Vagina (tissue), 2 donors: ENCODE measurements at places on chromosomes 2 and 18. TPM values are rescaled to one million over a fixed set of nuclear protein-coding genes. Genes with fewer than 3 reads are reported as not detected.

DNA sequence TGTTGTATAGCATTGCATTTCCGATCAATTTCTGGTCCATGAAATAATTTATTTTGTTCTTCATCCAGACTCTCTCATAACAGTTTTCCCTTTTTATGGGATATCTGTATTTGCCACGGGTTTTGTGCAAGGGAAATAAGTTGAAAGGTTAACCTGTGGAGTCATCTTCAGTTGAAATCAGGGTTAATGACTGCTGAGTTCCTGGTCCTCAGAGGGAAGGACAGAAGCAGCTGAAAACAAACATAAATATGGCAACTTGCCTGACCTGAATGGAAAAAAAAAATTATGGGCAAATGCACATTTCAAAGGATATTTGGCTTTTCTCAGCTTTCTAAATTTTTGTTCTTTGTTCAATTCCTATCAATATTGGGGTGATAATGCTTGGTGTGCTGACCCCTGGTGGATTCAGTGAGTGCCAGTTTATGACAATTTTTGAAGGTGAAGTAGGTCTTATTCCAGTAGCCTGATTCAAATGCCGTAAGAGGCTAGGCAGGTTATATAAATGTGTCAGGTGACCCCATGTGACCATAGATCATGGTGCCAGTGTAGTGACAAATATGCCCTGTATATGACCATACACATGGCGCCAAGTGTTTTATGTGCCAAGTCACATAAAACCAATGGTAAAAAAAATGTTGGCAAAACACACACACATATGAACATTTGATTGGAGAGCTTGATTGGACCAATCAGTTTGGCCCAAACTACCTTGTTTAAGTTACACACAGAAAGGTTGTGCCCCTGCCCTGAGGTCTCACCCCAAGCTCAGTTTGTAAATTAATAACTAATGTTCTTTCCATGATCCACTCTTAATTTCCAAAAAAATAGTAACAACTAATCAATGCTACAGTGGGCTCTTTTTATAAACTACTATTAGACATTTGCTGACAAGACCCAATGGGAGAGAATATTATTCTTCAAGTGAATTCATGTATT lies 47.6 kb upstream of the FAM124B start:
- DNase-seq, result no peak

GRCh38 chr18:79465392-79465991 lies 69.8 kb downstream of the NFATC1 start:
- DNase-seq, result no peak

- DNase-seq, result no peak
Measured at GRCh38 chr2:181268174-181268867, 188.9 kb upstream of the ITGA4 start.

- no peak for DNase-seq
Measured at GRCh38 chr2:47038656-47039488, 116.2 kb downstream of the STPG4 start.

GRCh38 chr2:24576146-24576545 lies 85.1 kb downstream of the NCOA1 start:
- no peak for DNase-seq

- no peak for DNase-seq
Measured at GRCh38 chr18:62844850-62845643, 129.7 kb downstream of the PHLPP1 start.

DNA sequence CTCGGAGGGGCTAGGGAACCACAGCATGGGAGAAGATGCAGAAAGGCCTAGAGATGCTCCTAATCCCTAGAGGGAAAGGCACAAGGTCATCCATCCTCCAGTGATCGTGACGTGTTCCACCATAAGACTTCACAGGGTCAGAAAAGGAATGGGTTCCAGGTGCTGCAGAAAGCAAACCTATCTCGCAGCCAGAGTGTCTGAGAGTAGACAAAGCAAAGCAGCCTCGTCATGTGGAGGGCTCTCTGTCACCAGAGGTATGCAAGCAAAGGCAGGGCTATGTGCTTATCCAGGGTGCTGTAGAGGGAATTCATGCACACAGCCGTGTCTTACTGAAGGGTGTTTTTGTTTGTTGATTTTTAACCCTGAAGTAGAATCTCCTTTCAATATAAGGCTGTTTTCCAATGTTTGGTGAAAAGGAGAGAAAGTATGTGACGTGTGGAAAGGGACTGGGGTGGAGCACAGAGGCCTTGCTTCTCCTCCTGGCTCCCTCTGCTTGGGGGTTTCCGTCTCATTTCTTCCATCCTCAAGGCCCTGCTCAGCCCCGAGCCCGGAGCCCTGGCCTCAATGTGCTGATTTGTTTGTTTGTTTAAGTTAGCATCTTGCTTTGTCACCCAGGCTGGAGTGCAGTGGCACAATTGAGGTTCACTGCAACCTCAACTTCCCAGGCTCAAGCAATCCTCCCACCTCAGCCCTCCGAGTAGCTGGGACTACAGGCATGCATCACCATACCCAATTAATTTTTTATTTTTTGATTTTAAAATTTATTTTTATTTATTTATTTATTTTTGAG lies 3.0 kb downstream of the GPR55 start:
- DNase-seq, result no peak

The PPP4R1 gene
- total RNA-seq, result 127 TPM

DNA sequence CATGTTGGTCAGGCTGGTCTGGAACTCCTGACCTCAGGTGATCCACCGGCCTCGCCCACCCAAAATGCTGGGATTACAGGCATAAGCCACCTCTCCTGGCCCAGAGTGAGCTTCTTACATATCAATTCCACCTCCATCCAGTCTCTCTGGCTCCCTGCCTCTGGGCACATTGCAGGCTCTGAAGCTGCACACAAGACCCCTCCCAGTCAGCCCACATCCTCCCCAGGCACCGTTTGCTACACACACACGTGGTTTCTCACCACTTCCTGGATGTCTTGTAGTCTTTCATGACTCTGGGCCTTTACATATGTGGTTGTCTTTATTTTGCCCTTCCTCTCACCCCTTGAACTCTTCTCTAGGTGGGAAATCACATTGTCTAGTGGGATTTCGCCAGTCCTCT lies 64.0 kb upstream of the CABLES1 start:
- no peak for DNase-seq

DNA sequence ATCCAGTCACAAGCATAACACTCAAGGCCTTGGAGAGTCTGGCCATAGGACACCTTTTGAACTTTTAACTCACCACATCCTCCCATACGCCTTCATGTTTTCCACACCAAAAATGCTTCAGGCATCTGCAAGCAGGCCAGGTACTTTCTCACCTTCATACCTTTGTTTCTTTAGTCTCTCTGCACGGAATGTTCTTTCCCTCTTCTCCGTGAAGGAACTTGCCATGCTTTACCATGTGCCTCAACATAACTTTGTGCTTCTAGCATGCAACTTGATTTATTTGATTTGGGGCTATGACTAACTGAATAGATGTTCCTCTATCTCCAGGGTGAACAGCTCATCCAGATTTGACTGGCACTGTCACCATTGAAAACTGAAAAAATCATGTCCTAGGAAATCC lies 141.7 kb upstream of the ACVR2A start:
- DNase-seq, result no peak

- DNase-seq, result no peak
Measured at GRCh38 chr2:29314816-29315571, 199.8 kb downstream of the CLIP4 start.

The CD8B2 gene
- 0.74 TPM for total RNA-seq

The RFTN2 gene
- 10.8 TPM for total RNA-seq
